ENCODE measurements at places on chromosomes 3 and 15.
A peak's percentile ranks its signal among the peaks of the same experiment; 100 is the strongest.

GRCh38 chr15:77243135-77243534 lies 172.2 kb upstream of the TSPAN3 start:
- DNase-seq, result no peak

DNA sequence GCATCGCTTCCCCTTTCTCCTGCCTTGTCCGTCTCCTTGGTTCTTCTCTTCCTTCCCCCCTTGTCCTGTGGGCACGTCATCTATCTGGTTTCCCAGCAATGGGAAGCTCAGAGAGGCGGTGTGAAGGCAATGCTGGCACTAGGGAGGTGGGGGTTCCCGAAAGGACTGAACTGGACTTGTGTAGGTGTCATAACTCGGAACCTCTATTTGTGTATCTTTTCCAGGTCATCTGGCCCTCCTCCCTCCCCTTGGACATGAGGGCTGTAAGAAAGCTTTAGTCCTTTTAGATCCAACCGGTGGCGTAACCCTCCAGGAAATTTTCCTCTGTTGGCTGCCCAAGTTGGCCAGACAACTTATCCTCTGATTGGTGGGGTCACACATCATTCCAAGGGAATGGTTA lies 231.5 kb upstream of the TLE3 start:
- DNase-seq, result no peak

GRCh38 chr3:36456784-36457183 lies 76.5 kb downstream of the STAC start:
- DNase-seq, result no peak

DNA sequence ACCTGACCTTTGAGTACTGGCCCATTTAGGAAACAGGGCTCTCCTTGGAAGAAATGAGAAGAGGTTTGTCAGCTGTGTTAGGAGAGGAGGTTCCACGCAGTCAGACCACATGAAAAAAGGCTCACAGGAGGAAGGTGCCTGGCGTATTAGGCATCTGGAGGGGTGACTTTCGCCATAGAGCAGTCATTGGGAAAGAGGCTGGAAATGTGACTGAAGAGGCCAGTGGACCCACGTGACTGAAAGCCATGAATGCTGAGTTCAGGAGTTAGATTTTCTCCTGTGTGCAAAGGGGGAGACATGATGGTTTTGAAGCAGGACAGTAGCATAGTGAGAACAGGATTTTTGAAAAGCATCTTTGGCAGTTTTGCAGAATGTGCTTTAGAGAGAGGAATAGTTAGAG lies 29.7 kb upstream of the RNF7 start:
- DNase-seq, result no peak

- no peak for DNase-seq
These were observed 7.1 kb downstream of the ATP2C1 start for GRCh38 chr3:130900959-130901358.

- no peak for DNase-seq
These were observed 6.0 kb upstream of the GPD1L start for GRCh38 chr3:32100465-32100864.

DNA sequence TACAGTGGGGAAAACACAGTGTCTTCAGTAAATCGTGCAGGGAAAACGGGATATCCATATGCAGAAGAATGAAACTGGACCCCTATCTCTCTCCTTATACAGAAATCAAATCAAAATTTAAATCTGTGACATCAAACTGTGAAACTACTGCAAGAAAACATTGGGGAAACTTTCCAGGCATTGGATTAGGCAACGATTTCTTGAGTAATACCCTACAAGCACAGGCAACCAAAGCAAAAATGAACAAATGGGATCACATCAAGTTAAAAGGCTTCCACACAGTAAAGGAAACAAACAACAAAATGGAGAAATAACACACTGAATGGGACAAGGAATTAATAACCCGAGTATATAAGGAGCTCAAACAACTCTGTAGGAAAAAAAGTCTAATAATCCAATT lies 165.3 kb downstream of the PLCL2 start:
- no peak for DNase-seq

DNA sequence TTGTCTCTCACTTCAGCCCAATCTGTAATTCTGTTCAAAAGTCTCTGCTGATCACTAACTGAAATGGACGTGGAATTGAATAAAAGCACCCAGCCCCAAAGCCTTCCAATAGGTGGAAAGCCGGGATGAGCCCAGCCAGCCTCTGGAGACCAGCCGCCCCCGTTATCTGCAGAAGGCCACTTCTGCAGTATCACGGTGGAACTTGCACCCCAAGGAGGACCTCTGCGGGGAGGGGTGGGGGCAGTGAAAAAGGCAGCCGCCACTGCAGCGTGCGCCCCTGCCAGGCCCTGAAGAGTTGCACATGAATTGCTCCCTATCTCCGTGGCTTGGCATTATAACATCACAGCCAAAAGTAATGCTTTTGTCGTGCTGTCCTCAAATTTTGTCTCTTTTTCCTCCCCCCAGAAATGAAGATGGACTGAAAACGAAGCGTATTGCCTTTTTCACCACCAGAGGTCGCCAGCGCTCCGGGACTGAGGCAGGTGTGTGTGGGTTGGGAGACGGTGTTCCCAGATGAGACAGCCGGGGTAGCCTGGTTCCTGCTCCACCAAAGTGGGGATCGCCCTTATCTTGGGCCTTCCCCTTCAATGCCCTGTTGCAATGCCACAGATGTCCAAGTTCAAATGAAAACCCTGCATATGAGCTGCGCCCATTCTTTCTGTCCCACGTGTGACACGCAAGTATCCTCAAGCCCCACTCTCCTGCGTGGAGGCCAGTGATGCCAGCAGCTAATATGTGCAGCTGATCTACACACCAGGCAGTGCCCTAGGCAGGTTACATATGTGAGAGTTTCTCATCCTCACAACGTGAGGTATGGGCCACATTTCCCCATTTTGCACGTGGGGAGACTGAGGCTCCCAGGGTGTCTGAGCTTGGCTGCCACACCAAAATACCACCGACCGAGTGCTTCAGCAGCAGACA lies 96.0 kb downstream of the LRRK1 start:
- DNase-seq, result no peak

DNA sequence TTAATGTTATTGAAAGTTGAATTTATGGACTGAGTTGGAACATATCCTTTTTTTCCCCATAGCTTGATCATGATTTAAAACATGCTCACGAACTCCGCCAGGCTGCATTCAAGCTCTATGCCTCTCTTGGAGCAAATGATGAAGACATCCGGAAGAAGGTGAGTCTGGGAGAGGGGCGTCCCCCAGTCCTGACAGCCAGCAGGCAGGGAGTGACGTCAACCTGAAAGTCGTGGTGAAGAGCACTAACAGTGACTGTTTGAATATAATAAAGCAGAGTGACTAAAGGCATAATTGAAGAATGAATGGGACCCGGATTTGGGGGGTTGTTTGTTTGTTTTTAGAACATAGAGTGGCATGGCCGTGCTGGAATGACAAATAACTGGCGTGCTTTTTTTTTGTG lies 57.9 kb downstream of the ARMC8 start:
- DNase-seq, result no peak

- DNase-seq, result no peak
These were observed 895.5 kb downstream of the ROBO2 start for GRCh38 chr3:77935418-77935817.

- no peak for DNase-seq
These were observed 2.3 kb upstream of the TM4SF4 start for GRCh38 chr3:149472030-149472797.

- DNase-seq, result no peak
These were observed 296.5 kb downstream of the THSD4 start for GRCh38 chr15:71411538-71412482.

GRCh38 chr3:129822679-129823078 lies 70.8 kb downstream of the TMCC1 start:
- no peak for DNase-seq

- DNase-seq, result no peak
These were observed 4.4 kb downstream of the A4GNT start for GRCh38 chr3:138127636-138128365.

GRCh38 chr3:187016639-187017345 lies 86.5 kb downstream of the ST6GAL1 start:
- no peak for DNase-seq

DNA sequence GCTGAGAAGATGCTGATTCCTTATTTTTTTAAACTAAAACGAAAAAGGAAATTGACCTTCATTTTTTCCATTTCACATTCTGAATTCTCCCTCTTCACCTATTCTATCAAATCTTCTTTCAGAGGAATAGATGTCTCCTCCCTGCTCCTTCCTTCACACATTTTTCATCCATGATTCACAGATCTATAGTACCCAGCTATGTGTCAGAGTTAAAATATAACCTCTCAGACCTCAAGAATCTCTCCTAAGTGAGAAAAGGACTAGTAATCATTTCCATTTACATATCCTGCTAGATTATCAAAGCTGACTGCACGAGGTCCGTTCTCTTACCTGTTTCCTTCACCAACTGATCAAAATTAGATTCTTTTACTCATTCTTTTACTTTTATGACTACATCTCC lies 1297.6 kb upstream of the ALCAM start:
- no peak for DNase-seq

DNA sequence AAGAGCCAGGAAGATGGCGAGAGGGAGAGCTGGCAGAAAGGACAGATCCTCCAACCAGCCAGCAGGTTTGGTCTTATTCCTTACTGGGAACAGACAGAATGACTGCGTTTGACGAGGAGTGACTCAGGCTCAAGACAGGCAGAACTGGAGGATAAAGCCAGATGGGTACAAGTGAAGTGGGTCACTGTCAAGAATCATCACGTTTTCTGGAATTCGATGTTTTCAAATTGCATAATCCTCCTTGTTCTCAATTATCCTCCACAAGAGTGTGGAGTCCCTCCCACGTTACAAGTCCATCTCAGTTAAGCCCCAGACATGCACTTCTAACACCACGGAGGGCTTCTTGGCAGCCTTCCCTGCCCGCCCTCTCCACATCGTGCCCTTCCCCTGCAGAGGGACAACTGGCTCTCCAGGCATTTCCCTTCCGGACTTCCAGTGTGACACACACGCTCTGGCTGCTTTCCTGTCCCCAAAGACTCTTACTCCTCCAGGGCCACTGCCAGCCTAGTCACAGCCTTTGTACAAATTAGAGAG lies 183.1 kb downstream of the CHST2 start:
- DNase-seq, result no peak

DNA sequence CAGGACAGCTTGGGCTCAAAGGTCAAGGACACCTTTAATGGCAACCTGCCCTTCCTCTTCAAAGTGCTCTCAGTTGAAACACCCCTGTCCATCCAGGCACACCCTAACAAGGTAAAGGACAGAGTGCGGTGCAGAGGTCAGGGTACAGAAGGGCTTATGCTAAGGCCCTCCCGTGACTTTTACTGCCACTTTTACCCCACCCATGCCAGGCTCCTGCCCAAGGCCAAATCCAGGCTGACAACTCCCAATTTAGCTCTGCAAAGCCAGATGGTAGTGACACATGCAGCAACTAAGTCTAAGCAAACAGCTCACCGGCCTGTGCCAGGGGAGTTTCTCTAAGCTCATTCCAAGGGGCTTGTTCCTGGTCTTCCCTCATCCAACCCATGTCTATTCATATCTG lies 1.6 kb downstream of the MPI start:
- peak; percentile 17 for DNase-seq

DNA sequence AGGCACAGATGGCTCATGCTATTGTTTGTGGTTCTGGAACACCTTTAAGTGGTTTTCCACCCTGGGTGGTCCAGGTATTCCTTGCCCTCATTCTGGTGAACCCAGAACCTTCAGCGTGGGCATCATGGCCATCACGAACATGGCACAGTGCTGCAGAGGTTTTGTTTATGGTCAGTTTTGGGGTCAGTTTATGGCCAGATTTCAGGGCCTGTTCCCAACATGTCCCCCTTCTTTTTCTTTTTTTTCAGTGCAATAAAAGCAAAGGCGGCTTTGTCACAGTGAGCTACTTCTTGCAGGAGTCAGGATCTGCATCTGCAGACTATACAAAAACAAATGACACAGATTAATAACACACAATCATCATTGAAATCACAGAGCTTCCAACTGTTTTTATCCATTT lies 1085.0 kb upstream of the ALCAM start:
- DNase-seq, result no peak

- no peak for DNase-seq
These were observed 18.7 kb upstream of the HES1 start for GRCh38 chr3:194117104-194117845.

- no peak for DNase-seq
These were observed 38.5 kb downstream of the HPS3 start for GRCh38 chr3:149167898-149168297.

GRCh38 chr3:9147896-9148266 lies 101.6 kb downstream of the SRGAP3 start:
- DNase-seq, result no peak

- DNase-seq, result no peak
These were observed 23.9 kb upstream of the GRIP2 start for GRCh38 chr3:14563946-14564539.

- DNase-seq, result peak; percentile 0
These were observed 18.5 kb upstream of the C3orf62 start for GRCh38 chr3:49295489-49296058.

- DNase-seq, result no peak
These were observed 81.5 kb downstream of the DLG1 start for GRCh38 chr3:197216914-197217313.

GRCh38 chr3:186102687-186103086 lies 6.2 kb downstream of the ETV5 start:
- peak; percentile 18 for DNase-seq

DNA sequence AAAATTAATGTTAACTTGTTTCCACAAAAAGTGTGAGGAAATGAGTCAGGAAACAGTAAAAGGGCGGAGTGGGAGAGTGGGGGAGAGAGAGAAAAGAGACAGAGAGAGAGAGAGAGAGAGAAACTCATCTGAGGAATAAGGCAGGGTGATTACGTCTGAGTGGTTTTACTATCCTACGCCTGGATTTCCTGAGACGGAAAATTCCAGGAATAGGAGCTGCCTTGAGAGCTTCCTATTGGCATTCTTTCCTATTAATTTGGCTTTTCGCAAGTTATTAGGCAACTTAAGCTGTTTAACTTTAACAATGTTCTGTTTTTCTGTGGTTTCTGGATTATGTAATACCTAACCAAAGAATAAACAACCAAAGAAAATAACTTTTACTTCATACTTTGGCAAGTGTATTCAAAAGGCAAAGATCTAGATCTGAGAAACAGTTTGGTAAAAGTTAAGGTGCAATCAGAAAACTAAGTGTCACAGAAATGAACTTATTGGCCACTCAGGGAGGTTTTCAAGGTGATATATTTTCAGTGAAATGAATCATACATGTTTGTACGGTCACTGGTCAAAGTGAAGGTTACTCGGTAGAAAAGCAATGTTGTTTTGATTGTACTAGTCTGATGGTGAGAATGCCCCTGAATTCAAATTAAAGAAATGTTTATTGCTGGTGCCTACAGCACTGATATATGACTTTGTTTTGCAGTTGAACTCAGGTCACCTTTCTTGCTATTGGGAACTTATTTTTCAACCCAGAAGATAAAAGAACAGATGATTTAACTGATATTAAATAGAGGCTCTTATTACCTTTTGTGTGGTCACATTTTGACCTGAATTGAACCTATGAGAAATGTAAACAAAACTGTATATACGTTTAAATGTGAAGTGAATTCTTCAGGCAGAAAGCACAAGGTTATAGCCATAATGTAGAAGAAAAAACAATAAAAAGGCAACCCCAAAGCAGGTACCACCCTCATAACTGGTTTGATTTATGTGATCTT lies 39.9 kb upstream of the TNFSF10 start:
- DNase-seq, result no peak

GRCh38 chr15:74333662-74334061 lies 33.8 kb downstream of the CYP11A1 start:
- no peak for DNase-seq

- no peak for DNase-seq
These were observed 49.0 kb downstream of the MSL2 start for GRCh38 chr3:136146981-136147729.

- DNase-seq, result no peak
These were observed 286.7 kb downstream of the DOCK3 start for GRCh38 chr3:50961386-50961785.

GRCh38 chr3:76025561-76025960 lies 240.2 kb upstream of the ZNF717 start:
- DNase-seq, result no peak

- no peak for DNase-seq
These were observed 115.6 kb downstream of the CHDH start for GRCh38 chr3:53730576-53730975.

All from NCI-H1694 treated with DMSO at 0.1 percent for 48 hours (cell line).